Activated T-helper 2 cell treated with anti-CD3 and anti-CD28 coated beads, Interferon-gamma antibody, Interleukin-2, Interleukin-4, amounts not matched to agents 10 μg/mL and 5 μg/mL and 100 μg/mL, durations not matched to agents 14 hours and 24 hours and 36 hours (primary cell): ENCODE measurements at places on chromosomes 1 and 21. TPM values are rescaled to one million over a fixed set of nuclear protein-coding genes. Genes with fewer than 3 reads are reported as not detected.

GRCh38 chr1:6852136-6852890 is 67.1 kb downstream of the CAMTA1 start:
- no peak for DNase-seq

- no peak for DNase-seq
Observed at GRCh38 chr1:40985161-40985560, 5.7 kb downstream of the CTPS1 start.

GRCh38 chr1:55503663-55504305 is 288.6 kb upstream of the USP24 start:
- DNase-seq: no peak

Gene IPO13
- 26.4 and 26.8 TPM in 2 replicates for total RNA-seq

Gene SPATA46
- not detected in 2 replicates for total RNA-seq
